WERI-Rb-1 (cell line): ENCODE measurements at places on chromosomes 6 and 20.

DNA sequence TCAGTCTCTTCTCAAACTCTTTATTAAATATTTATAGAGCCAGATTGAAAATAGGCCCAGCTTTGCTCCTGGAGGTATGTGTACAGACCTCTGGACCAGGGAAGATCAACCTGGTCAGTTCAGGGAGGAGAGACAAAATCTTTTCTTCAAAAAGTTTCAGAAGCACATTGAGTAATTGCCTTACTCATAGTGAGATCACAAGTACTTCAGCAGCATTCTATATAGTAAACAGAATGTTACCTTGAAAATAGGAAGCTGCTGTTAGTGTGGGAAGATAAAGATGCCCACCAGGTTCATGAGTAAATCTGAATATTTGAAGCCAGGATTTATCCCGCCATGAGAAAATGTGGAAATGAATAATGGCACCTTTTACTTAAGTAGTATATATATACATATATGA is 665.9 kb upstream of the CITED2 start:
- DNase-seq = no peak

GRCh38 chr6:18509871-18510643 is 122.9 kb downstream of the RNF144B start:
- DNase-seq = no peak

DNA sequence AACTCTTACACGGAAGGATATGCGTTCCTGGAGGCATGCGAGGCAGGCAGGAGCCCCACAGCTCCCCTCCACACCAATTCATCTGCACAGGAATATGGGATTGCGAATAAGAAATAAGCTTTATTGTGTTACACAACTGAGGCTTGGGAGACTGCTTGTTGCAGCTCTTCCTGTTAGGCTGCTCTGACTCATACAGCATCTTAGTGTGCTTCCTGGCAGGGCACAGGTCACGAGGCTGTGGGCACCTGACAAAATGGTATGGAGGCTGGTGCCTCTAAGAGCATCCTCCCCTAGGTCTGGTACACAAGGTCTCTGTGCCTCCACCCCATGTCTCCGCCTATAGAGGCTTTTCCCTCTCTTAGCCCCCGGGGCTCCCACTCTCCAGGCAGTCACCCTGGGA is 6.8 kb downstream of the SLC22A3 start:
- no peak for DNase-seq

- no peak for DNase-seq
Observed at GRCh38 chr20:58374027-58374850, 14.8 kb upstream of the VAPB start.

DNA sequence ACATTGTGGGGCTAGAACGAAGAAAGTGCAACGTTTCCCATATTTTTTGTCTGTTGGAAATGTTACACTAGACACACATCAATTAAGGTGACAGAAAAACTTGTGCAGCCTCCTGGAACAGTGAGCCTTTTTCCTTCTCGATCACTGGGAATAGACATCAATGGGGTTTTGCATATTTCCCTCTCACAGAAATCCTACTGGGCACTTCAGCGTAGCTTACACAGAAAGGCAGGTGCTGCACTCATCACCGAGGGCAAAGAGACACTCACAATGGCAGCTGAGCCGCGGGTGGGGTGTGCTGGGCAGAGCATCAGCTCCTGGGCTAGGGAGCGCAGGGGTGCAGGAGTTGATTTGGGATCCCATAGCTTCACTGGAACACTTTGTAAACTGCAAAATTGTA is 64.5 kb downstream of the THBS2 start:
- DNase-seq = no peak

- DNase-seq = no peak
Observed at GRCh38 chr20:54774426-54774825, 299.0 kb downstream of the DOK5 start.

GRCh38 chr6:29796026-29796425 is 31.6 kb upstream of the HLA-G start:
- DNase-seq = no peak

DNA sequence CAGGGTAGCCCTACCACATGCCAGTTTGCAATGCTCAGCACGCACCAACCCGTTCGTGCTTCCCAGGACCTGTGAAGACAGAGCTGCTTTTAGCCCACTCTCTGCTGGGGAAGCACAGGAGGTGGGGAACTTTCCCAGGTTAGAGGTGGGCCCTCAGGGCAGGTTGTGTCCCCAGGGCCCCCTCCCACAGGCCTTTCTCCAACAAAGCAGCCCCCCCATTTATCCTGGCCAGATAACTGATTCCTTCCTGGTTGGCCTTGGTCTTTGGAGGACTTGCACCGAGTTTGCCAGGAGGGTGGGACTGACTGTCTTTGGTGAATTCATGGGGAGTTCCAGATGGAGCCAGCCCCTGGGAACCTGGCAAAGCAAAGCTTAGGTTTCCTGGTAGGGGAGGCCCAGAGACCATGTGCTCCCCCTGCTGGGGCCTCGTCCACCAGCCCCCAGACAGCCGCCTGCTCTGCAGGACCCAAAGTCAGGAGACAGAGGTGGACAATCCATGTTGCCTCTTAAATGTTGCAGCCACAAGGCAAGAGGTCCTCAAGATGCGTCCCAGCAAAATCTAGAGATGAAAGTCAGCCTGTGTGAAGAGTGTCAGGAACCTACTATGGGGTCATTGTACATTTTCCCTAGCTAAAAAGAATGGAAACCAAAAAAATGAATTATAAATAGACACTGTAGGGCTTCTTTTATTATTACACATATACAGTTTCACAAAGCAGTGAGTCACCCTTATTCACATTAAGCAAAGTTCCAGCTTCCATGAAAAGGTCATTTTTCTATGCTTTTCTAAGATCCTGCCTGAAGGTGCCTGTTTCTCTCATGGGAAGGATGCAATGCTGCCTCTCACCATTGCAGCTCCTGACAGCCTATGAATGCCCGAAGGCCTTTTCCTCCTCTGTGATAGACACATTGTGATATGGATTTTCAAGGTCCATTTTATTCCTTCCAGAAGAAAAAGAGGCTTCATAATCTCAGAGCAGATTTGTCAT is 497.8 kb downstream of the PREX1 start:
- DNase-seq = peak; percentile 67

DNA sequence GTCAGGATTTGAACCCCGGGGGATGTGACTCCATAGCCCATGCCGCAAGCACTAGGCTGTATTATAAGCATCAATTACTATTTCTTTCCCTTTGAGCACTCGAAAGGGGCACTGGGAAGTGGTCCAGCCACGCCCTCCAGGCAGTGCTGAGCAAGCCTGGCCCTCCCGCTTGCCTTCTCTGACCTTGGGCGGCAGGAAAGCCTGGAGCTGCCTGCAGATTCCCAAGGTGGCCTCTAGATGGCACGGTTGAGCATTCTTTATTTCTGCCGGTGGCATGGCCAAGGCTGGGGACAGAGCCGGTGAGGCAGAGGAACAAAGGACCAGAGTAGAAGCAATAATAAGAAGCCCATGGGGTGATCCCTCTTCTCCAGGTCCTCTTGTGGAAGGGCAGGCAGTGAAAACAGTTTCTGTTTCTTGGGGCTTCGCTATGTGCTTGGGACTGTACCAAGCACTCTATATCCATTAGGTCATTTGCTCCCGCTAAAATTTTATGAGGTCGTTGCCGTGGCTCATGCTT is 32.0 kb downstream of the ARHGAP40 start:
- peak; percentile 75 for DNase-seq

GRCh38 chr6:30013291-30013922 is 47.7 kb upstream of the POLR1H start:
- DNase-seq = peak; percentile 64

GRCh38 chr20:3785240-3786125 is 1.1 kb downstream of the CENPB start:
- no peak for DNase-seq
